Ecto neural progenitor cell (in vitro differentiated cells): ENCODE measurements at places on chromosomes 5 and 9.
A peak's percentile ranks its signal among the peaks of the same experiment; 100 is the strongest.

GRCh38 chr9:104927216-104927911 lies 591 bp downstream of the ABCA1 start:
- DNase-seq, result peak; percentile 69

DNA sequence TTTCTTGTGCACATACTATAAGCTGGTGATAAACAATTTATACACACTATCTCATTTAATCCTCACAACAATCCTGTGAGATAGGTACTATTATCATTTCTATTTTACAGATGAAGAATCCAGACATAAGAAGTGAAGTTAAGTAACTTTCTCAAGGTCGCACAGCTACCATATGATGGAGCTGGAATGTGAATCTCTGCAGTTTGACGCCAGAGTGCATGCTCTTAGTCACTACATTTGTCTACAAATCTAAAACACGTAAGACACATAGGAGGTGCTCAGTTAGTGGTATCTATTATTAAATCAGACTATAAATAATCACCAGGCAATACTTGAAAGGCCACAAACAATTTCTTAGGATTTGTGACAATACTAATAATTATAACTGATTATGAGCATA lies 45.0 kb upstream of the CDKN2B start:
- DNase-seq, result no peak

DNA sequence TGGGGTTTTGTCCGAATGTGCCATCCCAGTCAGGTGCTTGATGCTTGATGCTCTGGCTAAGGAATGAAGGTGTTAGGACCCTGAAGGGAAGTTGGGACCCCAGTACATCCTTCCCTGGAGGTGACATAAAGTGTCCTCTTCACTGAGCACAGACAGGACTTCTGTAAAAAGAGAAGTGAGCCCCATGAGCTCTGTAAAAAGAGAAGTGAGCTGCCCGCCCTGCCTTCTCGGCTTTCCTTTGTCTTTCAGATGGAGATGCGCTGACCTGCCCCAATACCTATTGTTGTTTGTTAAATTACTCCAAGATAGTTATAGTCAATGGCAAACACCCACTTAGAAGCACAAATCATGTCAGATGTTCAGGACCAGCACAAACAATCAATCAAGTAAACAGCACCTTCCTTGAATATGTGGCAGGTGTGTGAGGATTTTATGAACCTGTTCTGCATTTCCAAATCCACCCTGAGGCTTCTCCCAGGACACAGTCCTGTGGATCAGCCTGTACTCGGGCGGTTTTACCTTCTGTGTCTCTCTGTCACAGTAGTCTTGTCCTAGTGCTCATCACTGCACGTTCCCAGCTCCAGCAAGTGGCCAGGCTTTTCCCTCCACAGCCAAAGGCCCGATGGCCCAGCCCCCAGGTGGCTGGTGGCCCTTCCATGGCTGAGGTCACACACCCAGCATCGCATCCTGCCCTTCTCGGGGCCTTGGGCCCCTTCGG lies 191.4 kb downstream of the MTRR start:
- peak; percentile 52 for DNase-seq

DNA sequence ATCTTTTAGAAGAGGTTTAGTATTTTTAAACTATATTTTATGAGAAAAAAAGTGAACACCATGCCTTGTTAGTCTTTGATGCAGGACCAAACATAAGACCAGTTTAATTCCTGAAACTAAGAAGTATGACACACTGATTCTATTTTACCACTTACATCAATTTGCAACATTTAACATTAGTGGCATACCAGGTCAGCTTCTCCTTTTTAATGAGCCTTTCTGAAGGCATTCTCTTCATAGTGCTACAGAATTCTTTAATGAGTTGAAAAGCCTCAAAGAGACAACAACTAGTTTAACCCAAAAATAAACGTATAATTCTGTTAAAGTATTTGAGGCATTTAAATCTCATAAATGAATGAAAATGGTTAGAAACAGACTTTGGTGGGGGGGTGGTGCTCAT lies 28.2 kb downstream of the ARSB start:
- DNase-seq, result no peak

- DNase-seq, result peak; percentile 94
Measured at GRCh38 chr9:136245219-136246150, at the start of gene QSOX2. Gene QSOX2, minus strand, starts transcription at chr9:136245812. Its CDS starts 9 bp downstream, at chr9:136245803.

GRCh38 chr9:111961009-111961408 lies 64.4 kb downstream of the UGCG start:
- no peak for DNase-seq

- no peak for DNase-seq
Measured at GRCh38 chr5:584846-585245, 27.3 kb upstream of the CEP72 start.

GRCh38 chr9:115114546-115114945 lies 3.4 kb downstream of the TNC start:
- no peak for DNase-seq

GRCh38 chr9:79023134-79023580 lies 548.6 kb upstream of the TLE4 start:
- DNase-seq, result no peak

GRCh38 chr5:149803641-149804468 lies 73.7 kb downstream of the PPARGC1B start:
- DNase-seq, result no peak

DNA sequence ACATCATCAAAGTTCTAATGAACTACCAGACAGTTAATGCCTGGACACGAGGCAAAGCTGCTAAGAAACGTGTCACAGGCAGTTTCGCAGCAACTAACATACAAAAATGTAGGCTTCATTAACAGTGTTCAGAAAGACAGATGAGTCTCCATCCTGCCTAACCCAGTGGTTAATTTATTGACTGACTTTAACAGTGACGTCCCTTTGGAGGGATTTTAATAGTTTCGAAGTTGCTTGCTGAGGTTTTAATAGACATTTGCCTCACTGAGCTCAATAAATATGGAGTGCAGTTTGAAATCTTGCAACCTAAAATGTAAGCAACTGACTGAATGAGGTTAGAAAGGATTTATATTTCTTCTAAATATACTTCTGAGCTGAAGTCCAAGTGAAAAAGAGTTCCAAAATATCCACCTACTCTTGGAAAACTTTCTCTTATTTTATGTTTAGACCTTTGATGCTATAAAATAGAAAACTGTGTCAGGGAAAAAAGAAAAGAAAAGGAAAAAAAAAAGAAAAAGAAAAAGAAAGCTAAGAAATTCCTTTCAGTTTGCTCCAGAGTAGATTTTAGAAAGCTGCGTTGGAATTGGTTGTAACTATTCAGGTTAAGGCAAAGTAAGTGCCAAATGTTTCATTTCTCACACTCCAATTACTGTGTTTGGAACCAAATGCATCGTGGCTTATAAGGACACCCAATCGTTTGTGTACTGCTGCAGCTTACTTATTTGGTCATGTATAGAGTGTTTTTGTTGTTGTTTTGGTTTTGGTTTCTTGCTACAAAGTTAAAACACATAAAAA lies 2016.6 kb downstream of the MAT2B start:
- no peak for DNase-seq

- DNase-seq, result no peak
Measured at GRCh38 chr5:132464156-132464939, 26.2 kb downstream of the IRF1 start.

DNA sequence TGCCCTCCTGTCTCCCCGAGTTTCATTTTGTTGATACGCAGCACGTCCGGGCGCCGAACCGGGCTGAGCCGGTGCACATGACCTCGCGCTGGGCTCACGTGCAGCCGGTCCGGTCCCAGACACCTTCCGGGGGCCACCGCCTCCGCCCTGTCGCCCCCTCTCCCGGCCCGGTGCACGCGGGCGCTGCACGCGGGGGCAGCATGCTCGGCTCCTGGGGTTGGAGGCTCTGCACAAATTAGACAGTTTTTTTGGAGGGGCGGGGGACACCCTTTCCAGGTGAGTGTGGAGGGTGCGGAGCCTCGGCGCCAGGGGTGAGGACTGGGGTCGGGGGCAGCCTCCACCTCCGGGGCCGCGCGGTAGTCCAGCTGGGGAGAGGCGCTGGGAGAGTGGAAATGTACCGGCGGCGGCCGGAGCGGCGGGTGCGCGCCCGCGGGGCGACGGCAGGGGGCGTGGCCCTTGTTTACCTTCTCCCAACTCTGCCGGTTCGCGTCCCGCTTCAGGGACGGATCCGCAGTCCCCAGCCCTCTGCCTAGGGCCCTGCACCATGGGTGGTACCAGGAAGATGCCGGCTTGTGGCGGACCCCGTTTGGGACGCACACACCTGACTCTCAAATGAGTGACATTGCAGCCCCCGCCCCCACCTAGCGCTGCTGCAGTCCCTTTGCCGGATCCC lies 1.1 kb downstream of the JADE2 start:
- peak; percentile 86 for DNase-seq

DNA sequence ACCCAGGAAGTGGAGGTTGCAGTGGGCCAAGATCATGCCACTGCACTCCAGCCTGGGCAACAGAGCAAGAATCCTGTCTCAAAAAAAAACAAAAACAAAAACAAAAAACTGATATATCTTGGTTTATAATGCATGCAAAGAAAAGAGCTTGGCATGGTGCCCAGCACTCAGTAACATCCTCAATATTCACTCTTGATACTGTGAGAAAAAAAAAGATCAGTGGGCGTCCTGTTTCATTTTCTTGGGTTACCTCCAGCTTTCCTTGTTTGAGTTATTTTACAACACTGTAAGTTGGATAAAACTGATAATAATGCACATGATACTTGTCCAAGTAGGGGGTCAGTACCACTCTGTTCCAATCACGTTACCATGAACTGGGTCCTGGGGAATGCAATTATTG lies 7.8 kb downstream of the PHYHD1 start:
- DNase-seq, result no peak

DNA sequence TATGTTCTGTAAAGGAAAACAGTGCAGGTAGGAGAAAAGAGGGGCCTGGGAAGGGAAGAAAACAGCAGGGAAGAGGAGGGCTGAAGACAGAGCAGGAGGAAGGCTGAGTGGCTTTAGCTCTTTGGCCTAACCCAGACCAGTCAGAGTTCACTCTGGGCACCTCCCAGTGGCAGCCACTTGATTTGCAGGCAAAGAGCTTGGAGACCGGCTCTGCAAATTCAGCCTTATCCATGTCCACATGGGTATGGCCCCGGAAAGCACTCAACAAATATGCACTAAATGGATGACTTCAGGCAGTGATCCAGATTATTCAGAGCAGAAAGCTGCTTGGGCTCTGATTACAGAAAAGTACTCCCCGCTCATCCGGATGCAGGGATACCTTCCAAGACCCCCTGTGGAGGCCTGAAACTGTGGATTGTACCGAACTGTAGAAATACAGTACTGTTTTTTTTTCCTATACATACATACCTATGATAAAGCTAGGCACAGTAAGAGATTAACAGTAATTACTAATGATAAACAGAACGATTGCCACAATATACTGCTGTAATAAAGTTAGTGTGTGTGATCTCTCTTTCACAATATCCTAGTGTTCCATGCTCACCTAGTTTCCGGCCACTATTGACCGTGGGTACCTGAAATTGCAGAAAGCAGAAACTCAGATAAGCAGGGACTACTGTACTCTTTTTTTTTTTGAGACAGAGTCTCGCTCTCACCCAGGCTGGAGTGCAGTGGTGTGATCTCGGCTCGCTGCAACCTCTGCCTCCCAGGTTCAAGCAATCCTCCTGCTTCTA lies 4.6 kb upstream of the RNU6ATAC start:
- no peak for DNase-seq

- DNase-seq, result no peak
Measured at GRCh38 chr5:93192683-93193082, 388.3 kb downstream of the NR2F1-AS1 start.

GRCh38 chr5:172868436-172868923 lies 34.4 kb downstream of the ERGIC1 start:
- DNase-seq, result no peak

GRCh38 chr9:99079542-99079941 lies 25.4 kb upstream of the TGFBR1 start:
- no peak for DNase-seq

DNA sequence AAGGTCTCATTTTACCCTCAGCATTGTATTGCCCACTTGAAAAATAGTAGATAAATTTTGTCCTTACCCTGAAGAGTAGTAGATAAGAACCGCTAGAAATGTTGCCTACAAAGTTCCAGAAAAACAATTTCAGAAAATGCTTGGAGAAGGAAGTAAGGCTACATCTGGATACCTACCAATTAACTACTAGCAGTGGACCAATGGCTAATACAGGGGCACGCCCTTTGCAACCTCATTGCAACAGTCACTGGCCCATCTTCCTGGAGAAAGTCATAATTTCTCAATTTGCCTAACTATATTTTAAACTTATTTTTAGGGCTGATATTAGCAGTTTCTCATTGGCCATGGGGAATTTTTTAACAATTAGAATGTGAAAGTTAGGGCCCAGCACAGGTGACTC lies 326.7 kb upstream of the RFX3 start:
- DNase-seq, result no peak

- no peak for DNase-seq
Measured at GRCh38 chr9:36893911-36894310, 140.2 kb downstream of the PAX5 start.

GRCh38 chr9:82721593-82721992 lies 341.3 kb downstream of the RASEF start:
- DNase-seq, result no peak

DNA sequence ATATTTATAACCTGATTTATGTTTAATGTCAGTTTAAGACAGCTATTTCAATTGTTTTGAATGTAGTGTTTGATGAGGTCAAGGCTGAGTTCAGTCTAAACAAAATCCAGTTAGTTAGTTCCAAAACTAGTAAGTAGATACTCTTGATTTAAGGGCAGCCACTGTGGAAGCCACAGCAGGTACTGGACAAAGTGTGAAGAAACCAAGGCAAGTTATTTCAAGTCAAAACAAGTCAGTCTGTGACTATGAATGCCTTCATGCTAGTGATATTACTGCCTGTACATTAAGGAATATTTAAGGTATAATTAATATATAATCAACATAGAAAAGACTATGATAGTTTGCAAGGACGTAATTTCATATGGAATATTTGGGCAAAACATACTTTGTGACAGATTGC lies 362.3 kb downstream of the DMRTA1 start:
- DNase-seq, result no peak

- DNase-seq, result no peak
Measured at GRCh38 chr5:150710165-150710564, 9.3 kb upstream of the RBM22 start.

GRCh38 chr5:129163810-129164378 lies 69.3 kb downstream of the ISOC1 start:
- no peak for DNase-seq

DNA sequence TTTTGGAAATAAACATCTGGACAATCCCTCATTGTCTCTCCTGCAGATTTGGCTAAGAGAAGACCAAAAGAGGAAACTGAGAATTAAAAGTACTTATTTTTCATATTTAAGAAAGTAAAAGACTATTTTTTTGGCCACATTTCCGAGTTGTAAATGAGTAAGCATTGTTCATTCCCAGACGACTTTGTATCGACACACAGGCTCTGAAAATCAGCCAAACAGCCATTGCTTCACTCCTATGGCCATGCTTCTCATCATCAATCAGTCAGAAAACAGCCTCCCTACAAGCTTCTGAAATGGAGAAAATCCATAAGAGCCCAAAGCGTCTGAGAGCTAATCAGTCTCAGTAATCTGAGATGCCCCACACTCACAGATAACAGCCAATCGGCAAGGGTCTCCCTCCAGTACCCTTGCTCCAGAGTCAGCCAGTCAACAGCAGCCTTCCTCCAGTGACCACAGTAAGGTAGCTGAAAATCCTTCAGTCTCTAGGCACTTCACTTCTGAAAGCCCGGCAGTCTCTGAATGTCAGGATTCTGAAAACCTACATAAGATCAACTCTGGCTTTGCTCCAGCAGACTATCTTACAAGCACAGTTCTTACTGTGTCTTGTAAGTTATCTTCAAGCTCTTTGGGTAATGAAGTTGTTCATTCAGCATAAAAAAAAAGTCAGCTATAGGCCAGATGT lies 30.9 kb downstream of the CDO1 start:
- DNase-seq, result peak; percentile 77

GRCh38 chr5:22850981-22851380 lies 2.2 kb downstream of the CDH12 start:
- DNase-seq, result no peak
